Upper lobe of right lung (tissue), 1 donor: ENCODE measurements at places on chromosomes 12 and 14. TPM values are rescaled to one million over a fixed set of nuclear protein-coding genes. Genes with fewer than 3 reads are reported as not detected.

DNA sequence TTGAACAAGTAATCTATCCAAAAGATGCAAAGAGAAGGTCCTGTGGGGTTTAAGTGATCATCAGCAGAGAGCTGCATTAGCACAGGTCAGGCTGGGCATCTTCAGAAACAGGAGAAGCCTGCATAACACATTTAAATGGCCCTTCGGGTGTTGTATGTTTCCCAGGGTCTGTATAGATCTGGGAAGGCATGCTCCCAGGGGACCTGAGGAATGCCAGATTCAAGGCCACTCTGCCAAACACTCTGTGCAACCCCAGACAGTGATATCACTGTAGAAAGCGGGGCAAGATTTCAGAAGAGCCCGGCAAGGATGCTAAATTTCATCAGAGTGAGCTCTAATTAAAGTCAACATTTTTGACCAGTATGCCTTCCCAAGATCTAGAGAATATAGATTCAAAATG lies 92.9 kb downstream of the ARMH4 start:
- DNase-seq, result no peak
- H3K27me3 ChIP-seq, result no peaks in the 10 kb centered on the region
- H3K36me3 ChIP-seq, result no peaks in the 10 kb centered on the region
- no peaks in the 10 kb centered on the region for H3K4me1 ChIP-seq

- no peaks in the 10 kb centered on the region for H3K36me3 ChIP-seq
- H3K4me3 ChIP-seq, result no peak overlapping the region
- no peaks in the 10 kb centered on the region for H3K27me3 ChIP-seq
- peak overlapping the region; percentile 86 for H3K27ac ChIP-seq
- no peak for DNase-seq
- peaks cover 5% of the 10 kb centered on the region for H3K4me1 ChIP-seq
Observed at GRCh38 chr14:21556378-21557083, 23.3 kb downstream of the OR10G3 start.

DNA sequence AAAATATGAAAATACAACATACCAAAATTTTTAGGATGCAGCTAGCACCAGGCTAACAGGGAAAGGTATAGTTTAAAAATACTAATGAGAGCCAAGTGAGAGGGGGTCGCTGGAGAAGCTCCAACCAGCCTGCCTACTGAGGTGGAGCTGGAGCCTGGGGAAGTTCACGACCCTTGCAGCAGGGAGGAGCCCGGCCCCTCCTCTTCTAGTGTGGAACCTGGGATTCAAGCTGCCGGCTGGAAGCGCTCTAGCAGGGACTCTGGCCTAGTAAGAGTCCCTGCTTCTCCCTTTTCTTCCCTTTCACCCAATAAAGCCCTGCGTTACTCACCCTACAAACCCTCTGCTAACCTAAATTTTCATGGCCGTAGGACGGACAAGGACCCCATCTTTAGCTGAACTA lies 5.0 kb upstream of the KCNK13 start:
- DNase-seq, result no peak
- no peak overlapping the region for H3K4me3 ChIP-seq
- H3K36me3 ChIP-seq, result no peaks in the 10 kb centered on the region
- peaks cover 15% of the 10 kb centered on the region for H3K4me1 ChIP-seq
- H3K27me3 ChIP-seq, result peaks cover 92% of the 10 kb centered on the region

- peak overlapping the region; percentile 64 for H3K27ac ChIP-seq
- no peaks in the 10 kb centered on the region for H3K27me3 ChIP-seq
- peaks cover 29% of the 10 kb centered on the region for H3K4me1 ChIP-seq
- no peaks in the 10 kb centered on the region for H3K36me3 ChIP-seq
Observed at GRCh38 chr14:21038441-21039422, 3.4 kb upstream of the RNASE7 start.

DNA sequence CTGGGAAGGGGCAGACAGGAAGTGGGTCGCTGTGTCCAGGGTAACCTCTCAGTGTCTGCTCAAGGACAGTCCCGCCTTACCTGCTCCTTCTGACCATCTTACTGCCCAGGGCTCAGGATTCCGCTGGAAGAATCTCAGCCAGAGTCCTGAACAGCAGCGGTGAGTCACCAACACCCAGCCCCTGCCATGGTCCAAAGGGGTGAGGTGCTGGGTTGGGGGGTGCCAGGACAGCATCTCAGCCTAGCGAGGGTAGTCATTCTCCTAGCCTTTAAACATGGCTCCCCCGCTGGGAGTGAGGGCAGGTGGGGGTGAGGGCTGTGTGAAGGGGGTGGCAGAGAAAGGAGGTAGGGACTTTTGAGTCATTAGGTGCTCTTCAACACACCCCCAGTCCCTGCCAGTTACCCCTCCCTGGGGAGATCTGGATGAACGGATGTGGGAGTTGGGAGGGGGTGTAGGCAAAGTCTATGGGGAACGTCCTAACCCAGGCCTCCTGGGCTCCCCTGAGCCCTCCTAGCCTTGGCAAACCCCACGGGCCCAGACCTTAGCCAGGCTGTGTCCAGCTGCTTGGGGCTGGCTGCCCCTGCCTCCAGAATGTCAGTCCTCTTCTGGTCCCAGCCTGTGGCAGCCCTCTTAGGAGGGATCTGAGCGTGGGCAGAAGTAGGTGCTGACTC lies 2.5 kb downstream of the TAMALIN start:
- DNase-seq, result no peak
- peak overlapping the region; percentile 92 for H3K27ac ChIP-seq
- peak overlapping the region; percentile 71 for H3K4me3 ChIP-seq
- peaks cover 37% of the 10 kb centered on the region for H3K4me1 ChIP-seq
- H3K36me3 ChIP-seq, result peaks cover 27% of the 10 kb centered on the region
- H3K27me3 ChIP-seq, result no peaks in the 10 kb centered on the region

- no peaks in the 10 kb centered on the region for H3K27me3 ChIP-seq
- no peak overlapping the region for H3K27ac ChIP-seq
- no peaks in the 10 kb centered on the region for H3K4me1 ChIP-seq
- H3K36me3 ChIP-seq, result no peaks in the 10 kb centered on the region
Observed at GRCh38 chr14:92914087-92914656, 8.8 kb upstream of the CHGA start.

DNA sequence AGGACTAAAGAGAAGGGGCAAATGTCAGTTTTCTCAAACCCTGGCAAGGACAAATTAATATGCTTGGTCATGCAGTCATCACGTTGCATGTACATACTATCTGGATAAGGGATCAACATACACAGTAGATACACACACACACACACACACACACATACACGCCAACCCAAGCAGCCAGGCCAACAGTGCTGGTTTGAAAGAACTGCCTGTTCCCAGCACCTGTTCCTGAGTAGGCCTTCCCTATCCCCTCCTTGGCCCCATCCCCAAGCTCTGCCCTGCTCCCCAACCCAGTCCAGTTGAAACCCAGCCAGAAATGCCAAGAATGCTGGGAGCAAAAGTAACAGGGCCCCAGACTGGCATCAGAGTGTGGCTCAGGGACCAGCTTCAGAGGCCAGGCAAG lies 4.4 kb downstream of the ITGA7 start:
- H3K36me3 ChIP-seq, result no peaks in the 10 kb centered on the region
- H3K27ac ChIP-seq, result no peak overlapping the region
- no peak overlapping the region for H3K4me3 ChIP-seq
- H3K27me3 ChIP-seq, result peaks cover 11% of the 10 kb centered on the region

GRCh38 chr14:68864361-68864750 lies 71.5 kb upstream of the ZFP36L1 start:
- H3K4me3 ChIP-seq, result no peak overlapping the region
- peak; percentile 28 for DNase-seq
- H3K36me3 ChIP-seq, result no peaks in the 10 kb centered on the region
- no peaks in the 10 kb centered on the region for H3K27me3 ChIP-seq

DNA sequence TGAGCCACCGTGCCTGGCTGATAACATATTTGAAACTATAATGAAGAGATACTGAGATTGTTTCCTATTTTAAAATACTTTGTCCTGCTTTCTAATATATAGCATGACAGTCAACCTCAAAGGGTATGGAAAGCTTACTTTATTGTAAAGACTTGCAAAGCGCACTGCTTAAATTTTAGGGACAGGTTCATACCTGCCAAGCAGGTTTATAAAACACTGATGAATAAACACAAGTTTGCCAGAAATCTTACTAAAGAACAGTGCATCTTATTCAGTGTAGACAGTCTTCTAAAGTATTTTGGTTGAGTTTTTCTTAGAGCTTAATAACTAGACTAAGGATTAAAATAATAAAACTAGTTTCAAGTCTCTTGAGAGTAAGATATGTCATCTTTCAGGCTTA lies 4.8 kb downstream of the C12orf71 start:
- H3K4me1 ChIP-seq, result no peaks in the 10 kb centered on the region
- no peak overlapping the region for H3K27ac ChIP-seq
- DNase-seq, result no peak
- H3K36me3 ChIP-seq, result no peaks in the 10 kb centered on the region

DNA sequence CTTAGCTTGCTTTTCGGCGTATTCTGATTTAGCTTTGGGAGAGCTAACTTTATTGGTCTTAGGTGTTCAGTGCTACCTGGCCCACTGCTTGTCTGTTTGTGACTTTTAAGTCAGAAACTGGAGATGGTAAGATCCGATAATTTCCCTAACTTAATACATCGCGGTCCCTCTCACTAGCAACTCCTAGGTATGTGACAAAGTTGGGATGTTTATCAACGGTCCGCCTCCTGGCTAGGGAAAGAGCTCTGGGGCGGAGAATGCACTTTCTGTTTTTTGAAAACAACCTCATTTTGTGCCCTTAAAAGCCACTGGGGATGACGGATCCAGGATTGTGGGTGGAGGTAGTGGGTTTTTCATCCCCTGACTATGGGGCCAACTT lies 1.2 kb downstream of the CDKN1B start:
- peak overlapping the region; percentile 90 for H3K4me3 ChIP-seq
- DNase-seq, result no peak
- peaks cover 48% of the 10 kb centered on the region for H3K4me1 ChIP-seq
- no peaks in the 10 kb centered on the region for H3K27me3 ChIP-seq
- peak overlapping the region; percentile 99 for H3K27ac ChIP-seq

RNASE1 gene
- 888 TPM for total RNA-seq

KSR2 gene
- 1.4 TPM for total RNA-seq

PRKD1 gene
- 17.2 TPM for total RNA-seq

KRT5 gene
- 8.8 TPM for total RNA-seq

HPD gene
- total RNA-seq, result 1.8 TPM
